GM23248 (cell line): ENCODE measurements at places on chromosomes 6 and 20. TPM values are rescaled to one million over a fixed set of nuclear protein-coding genes. Genes with fewer than 3 reads are reported as not detected.

- DNase-seq = no peak
Observed at GRCh38 chr20:33345342-33345741, 56.0 kb downstream of the CDK5RAP1 start.

- DNase-seq = no peak
Observed at GRCh38 chr6:137745321-137745720, 121.7 kb upstream of the TNFAIP3 start.

- DNase-seq = peak; percentile 58
Observed at GRCh38 chr6:56555438-56555872, 87.2 kb downstream of the DST start.

- no peak for DNase-seq
Observed at GRCh38 chr6:88975369-88975768, 12.0 kb upstream of the RNGTT start.

- peak; percentile 64 for DNase-seq
Observed at GRCh38 chr20:46931699-46932098, 37.1 kb downstream of the EYA2 start.

- DNase-seq = no peak
Observed at GRCh38 chr6:167528239-167528638, 203.4 kb downstream of the TTLL2 start.

- peak; percentile 37 for DNase-seq
Observed at GRCh38 chr6:10478187-10479040, 42.7 kb upstream of the GCNT2 start.

DNA sequence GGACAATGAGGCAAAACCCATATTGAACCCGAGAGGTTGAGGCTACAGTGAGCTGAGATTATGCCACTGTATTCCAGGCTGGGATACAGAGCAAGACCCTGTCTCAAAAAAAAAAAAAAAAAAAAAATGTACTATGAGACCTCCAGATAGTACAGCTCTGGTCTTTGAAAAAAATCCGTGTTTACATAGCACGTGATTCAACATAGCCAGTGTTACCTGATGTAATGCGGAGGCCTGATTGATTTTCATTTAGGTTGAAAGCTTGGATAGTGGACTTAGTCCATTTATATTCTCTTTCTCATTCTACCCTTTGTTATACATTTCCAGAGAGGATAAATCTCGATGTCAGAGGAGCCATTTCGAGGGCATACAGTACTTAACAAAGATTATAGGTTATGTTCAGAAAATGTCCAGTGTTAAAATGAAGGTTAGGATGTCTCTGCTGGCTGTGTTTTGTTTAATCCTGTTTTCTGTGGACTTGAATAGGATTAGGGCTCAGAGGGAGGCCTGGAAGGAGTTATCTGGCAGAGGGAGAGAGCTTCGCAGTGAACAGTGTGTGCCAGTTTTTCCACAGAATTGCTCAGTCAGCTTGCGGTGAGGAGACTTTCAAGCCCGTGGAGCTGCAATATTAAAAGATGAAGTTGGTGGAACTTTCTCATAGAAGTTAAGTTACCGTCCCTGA lies 33.9 kb upstream of the BCLAF1 start:
- DNase-seq = peak; percentile 36

GRCh38 chr6:25757936-25758642 lies 3.5 kb downstream of the SLC17A4 start:
- DNase-seq = no peak

DNA sequence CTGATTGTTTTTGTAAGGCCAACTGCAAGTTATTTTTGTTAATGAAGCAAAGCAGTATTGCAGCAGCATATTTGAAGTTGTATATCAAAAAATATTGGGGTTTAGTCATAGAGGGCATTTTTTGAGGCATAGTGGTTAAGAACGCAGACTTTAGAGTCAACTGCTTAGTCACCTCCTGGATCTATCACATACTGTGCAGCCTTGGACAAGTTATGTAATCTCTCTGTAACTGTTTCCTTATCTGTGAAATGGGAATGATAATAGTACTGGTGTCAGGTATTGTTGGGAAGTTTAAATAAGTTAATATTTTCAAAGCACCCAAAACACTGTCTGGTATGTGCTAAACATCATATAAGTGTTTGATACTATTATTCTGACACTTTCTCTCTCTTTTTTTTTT lies 27.2 kb upstream of the EFHC1 start:
- peak; percentile 85 for DNase-seq

DNA sequence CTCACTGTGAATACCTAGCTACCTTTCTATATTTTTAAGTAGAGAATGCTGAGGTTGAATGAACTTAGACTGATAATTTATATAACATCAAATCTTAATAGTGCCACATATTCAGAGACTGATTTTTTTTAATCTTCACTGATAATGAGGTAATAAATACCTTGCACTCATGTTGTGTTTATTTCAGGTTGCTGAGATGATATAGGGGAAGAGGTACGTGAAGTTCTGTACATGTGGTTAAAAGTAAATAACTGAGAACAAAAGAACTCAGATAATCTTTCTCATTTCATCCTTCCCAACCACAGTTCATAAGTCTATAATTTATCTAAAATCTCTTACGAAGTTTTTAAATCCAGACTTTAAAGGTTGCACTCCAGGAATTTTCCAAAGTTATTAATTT lies 6.4 kb downstream of the NHSL1 start:
- DNase-seq = no peak

DNA sequence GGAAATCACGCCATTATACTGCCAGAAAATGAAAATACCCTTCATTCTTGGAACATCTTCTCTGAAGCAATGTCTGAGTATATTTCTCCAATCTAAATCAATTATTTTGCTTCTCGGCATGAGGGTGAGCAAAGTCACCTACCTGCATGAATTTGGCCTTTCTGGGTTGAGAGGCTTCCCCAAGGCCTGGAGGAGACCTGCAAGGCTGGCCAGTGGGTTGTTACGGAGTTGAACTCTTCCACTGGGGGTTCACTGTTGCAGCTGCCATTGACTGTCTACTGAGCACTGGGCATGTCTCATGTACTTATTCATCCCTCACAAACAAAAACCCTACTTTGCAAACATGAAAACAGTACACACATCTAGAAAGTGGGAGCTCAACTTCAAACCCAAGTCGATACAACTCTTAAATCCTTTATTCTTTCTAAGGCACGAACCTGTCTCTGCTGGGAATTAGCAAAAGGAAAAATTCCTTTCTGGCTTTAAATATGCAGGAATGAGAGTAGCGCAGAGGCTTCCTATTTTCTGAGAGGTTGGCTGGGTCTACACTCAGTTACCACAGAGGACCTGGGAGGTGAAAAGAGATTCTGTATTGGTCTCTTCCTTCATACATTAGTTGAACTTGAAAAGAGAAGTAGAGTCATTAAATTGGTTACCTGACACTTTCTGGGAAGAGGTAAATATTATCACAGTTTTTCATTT lies 87.6 kb upstream of the SGK1 start:
- no peak for DNase-seq

DNA sequence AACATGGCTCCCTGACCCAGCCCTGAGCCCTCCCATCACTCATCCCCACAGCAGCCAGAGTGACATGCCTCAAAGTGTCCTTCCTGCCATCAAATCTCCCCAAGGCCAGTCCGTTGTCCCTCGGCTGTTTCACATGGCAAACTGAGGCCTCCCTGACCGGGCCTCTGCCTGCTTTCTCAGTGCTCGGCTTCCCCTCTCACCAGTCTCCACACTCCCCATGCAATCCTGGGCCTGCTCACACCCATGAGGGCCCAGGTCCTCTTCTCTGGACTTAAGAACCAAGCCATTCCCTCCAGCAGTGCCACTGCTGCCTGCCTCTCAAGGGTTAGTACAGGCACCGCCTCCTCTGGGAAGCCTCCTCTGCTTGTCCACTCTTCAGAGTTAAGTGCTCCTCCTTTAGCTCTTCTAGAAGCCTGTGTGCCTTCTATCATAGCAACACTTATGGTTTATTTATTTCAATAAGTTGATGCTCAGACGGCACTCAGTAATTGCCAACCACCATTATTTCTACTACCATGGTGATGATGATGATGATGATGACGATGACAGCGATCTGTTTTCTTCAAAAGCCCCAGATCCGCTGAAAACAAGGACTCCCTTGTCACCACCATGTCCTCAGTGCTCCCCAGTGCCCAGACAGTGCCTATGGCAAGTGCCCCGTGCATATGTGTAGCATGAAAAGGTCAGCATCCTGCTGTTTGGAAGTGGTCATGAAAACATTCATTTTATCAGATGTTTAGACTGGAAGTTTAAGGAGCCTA lies 449.0 kb downstream of the CDH26 start:
- no peak for DNase-seq

DNA sequence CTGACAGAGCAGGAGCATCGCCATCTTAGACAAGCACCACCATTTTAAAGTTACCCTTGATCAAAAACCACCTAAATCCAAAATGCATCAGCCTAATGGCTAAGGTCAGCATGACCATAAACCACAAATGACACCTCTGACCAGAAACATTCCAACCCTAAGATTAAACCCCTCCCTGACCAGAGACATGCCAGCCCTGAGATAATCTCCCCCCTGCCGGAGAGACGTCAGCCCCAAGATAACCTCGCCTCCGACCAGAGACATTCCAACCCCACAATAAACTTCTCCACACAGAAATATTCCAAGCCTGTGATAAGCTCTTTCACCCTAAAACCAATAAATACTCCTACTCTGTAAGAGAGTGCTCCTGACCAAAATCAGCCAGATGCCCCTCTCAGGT lies 53.5 kb downstream of the PXDC1 start:
- no peak for DNase-seq

DNA sequence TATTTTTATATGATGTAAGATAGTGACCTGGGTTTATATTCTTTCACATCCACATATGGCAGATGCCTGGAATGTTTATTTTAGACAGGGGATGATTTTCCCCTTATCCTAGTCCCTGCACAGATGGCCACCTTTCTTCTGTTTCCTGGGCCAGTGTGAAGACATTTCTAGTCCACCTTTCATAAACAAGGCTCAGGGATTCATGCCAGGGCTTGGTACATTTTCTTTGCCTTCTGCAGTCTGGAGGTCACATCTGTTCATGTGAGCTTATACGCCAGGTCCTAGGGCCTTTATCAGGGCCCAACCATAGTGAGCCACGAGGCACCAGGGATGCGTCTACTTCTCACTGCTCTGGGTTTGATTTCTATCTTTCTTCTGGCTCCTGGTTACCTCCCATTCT lies 38.0 kb upstream of the ERVFRD-1 start:
- DNase-seq = no peak

GRCh38 chr20:64254571-64255360 lies 782 bp upstream of the PCMTD2 start:
- no peak for DNase-seq

DNA sequence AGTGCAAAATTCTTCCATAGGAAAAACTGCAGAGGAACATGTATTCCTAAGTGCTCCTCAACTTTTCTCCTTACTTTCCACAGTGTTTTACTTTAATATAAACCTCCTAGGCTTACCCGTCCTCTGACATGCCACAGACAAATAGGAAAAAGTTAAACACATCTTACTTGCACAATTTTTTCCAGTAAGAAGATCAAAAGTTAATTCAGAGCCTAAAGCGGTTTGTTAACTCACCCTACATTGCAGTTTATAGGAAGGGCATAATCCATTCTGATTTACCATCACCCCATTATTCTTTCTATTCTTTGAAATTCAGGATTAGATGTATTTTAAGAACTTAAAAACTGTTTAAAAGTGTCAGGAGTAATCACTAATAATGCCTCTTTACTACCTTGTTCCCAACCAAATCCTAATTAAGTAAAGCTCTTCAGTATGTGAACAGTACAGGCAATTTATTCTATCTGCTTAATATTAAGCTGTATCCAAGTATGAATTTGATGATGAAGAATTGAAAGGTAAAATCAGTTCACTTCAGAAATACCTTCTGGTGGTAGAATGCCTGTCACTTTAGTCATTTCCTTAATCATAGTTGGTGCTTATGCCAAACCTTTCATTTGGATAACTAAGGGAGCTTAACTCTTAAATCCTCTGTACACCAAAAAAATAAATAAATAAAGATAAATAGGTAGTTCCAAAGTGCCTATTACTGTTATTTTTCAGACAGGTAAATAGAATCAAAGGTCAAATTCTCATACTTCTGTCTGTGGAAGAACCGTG lies 292.0 kb downstream of the ALDH8A1 start:
- peak; percentile 31 for DNase-seq

DNA sequence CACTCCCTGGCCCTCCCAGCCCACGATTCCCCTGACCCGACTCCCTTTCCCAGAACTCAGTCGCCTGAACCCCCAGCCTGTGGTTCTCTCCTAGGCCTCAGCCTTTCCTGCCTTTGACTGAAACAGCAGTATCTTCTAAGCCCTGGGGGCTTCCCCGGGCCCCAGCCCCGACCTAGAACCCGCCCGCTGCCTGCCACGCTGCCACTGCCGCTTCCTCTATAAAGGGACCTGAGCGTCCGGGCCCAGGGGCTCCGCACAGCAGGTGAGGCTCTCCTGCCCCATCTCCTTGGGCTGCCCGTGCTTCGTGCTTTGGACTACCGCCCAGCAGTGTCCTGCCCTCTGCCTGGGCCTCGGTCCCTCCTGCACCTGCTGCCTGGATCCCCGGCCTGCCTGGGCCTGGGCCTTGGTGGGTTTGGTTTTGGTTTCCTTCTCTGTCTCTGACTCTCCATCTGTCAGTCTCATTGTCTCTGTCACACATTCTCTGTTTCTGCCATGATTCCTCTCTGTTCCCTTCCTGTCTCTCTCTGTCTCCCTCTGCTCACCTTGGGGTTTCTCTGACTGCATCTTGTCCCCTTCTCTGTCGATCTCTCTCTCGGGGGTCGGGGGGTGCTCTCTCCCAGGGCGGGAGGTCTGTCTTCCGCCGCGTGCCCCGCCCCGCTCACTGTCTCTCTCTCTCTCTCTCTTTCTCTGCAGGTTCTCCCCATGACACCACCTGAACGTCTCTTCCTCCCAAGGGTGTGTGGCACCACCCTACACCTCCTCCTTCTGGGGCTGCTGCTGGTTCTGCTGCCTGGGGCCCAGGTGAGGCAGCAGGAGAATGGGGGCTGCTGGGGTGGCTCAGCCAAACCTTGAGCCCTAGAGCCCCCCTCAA lies at the start of gene LTA:
TSS of gene LTA (plus strand) at position 249 of the 871 bp plus-strand sequence. CDS start at position 703, 454 bp downstream.
- DNase-seq = no peak

DNA sequence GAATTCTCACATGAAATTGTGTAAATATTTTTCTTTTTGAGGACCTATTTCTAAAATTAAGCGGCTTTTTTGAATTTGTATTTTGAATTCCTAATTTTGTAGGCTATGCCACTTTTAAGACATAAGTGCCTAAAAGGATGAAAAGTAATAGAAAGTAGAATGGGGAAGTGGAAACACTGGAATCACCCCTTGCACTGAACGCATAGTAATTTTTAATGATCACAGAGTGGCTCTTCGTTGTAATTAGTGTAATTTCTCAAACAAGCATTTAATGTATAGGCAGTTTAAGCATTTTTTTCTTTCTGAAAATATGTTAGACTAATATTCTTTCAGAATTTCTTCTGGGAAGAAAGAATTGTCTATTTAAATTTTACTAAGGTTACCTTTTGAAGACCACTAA lies 73.2 kb downstream of the ARID1B start:
- DNase-seq = no peak

GRCh38 chr20:44247586-44248409 lies 690 bp downstream of the GDAP1L1 start:
- peak; percentile 46 for DNase-seq

- DNase-seq = no peak
Observed at GRCh38 chr6:137884149-137884909, 17.3 kb downstream of the TNFAIP3 start.

- DNase-seq = no peak
Observed at GRCh38 chr6:6599468-6599873, 11.0 kb downstream of the LY86 start.

RBPJL gene
- not detected in 2 replicates for total RNA-seq

SIRPB1 gene
- 0.38 and 0.54 TPM in 2 replicates for total RNA-seq

SLC44A4 gene
- total RNA-seq = not detected in 2 replicates

OVOL2 gene
- total RNA-seq = not detected in 2 replicates

C20orf144 gene
- total RNA-seq = 0.63 TPM in 1 of 2 replicates, not detected in the other

SOX18 gene
- not detected in 2 replicates for total RNA-seq
